ENCODE measurements at places on chromosomes 12 and 14.

DNA sequence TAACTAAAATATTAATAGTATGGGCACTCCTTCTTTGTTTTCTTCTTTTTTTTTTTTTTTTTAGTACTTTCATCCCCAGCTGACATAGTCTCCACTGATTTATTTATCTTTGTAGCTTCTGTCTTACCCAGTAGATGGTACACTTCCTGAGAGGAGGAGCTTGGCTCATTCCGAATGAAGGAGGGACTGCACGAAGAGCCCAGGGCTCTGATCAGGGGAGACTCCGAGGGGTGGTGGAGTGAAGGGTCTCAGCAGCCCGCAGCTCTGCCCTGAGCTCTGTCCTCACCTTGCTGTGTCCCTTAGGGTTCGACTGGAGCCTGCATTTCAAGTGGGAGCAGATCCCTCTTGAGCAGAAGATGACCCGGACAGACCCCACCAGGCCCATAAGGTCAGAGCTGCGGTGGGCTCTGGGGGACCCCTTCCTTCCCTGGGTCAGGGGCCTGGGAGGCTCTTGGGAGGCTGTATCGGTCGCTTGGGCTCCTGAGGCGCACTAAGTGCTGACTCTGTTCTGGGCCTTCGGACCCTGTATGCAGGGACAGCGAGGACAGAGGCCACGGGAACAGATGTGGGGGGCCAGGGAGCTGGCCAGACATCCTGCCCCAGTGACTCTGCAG, 65.2 kb downstream of the ERH start:
- DNase-seq = no peak

GRCh38 chr14:95910628-95911027, 34.0 kb downstream of the TUNAR start:
- no peak for DNase-seq

- DNase-seq = peak; percentile 43
These were observed 39.6 kb downstream of the DNAH10 start for GRCh38 chr12:123801573-123802178.

GRCh38 chr12:132523576-132524331, 33.8 kb downstream of the FBRSL1 start:
- DNase-seq = peak; percentile 71

DNA sequence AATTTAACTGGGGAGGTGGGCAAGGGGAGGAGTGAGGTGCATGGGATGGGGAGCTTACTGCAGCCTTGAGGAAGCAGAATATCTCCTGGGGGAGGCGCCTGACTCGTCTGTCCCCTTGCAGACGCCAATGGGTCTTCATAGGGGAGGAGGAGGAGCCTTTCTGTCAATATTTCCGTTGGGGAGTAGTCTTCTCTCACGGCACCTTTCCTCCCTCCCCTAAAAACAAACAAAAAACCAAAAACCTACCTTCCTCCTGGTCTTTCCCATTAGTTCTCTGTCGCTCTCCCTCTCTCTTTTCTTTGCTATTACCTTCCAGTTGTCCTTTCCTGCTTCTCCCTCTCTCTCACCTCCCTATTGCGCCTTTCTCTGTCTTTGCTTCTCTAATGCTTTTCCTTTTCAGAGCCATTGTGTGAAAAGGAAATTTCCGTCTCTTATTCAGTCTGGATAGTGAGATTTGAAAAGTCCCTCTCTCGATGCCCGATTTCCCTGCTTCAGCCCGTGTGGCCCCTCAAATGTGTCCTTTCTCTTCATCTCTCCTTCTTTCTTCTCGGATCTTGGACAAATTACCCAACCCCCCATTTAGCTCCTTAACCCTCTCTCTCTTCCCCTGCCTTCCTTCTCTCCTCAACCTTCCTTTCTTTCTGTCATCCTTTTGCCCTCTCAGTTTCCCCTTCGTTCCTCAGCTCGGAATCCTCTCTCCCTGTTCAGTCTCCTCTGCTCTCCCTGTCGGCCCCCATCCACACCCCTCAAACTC, 5.9 kb downstream of the GPR84 start:
- peak; percentile 82 for DNase-seq

- DNase-seq = no peak
These were observed 18.4 kb upstream of the MAP3K9 start for GRCh38 chr14:70827752-70828151.

DNA sequence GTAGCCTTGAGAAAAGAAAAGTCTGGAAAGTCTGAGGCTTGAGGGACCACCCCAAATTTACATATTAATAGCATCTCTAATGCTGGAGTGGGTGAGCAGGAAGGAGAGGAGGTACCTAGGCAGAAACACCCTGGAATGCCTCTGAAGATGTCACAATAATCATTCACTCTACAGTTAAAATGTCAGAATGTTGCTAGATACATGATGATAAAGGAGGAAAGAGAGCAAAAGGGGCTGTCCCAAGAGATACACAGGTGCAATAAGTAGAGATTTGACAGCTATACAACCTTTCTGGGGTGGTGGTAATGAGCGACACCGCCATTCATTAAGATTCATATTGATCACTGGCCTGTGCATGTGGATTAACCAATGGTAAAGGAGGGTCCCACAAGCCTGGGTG, 540.5 kb upstream of the FBXO33 start:
- DNase-seq = no peak

- no peak for DNase-seq
These were observed 24.1 kb downstream of the DMAC2L start for GRCh38 chr14:50335989-50336824.

DNA sequence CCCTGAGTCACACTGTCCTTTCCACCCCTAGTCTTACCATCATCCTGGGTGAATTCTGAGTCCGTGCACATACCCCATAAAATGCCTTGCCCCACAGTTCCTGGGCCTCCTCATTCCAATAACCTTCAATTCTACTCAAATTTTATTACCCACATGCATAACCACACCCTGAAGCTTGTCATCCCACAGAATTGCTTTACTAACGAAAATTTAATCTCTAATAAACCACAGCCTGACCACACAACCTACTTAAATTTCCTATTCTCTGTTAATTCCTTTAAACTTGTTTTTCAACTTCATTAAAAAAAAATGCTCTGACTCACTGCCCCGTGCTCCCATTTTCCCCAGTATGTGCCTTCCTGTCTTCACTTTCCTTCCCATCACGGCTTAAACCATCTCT, 205.9 kb downstream of the PHLDA1 start:
- no peak for DNase-seq

- peak; percentile 69 for DNase-seq
These were observed 24.5 kb upstream of the FBXO21 start for GRCh38 chr12:117214797-117215196.

DNA sequence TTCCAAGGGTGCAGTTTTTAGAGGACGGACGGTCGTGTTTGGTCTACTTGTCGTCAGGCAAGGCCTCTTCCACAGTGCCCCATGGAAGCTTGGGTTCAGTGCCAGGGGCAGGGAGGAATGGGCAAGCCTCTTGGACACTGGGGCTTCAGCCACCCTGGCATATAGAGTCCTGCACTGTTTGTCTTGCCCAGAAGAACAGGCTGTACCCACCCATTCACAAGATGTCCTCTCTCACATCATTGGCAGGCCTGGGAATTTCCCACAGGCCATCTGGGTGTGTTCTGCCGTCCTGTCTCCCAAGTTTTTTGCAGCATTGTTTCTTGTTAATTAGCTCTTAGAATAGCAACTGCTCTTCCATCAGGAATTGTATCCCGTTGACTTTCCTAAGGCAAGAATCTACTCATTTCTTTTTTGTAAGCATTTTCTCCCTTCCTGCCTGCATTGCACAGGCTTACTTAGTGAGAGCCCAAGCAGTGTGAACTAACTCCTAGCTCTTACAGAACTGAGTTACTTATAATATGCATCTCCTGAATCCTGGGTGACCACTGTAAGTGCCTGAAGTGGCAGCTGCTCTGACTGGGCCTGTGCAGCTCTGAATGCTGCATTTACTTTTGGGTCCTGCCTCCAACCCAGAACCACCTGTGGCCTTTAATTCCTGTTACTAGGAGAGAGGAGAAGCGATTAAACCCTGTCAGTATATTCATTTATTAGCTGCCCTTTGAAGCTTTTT, 149.4 kb upstream of the HIF1A start:
- DNase-seq = no peak

DNA sequence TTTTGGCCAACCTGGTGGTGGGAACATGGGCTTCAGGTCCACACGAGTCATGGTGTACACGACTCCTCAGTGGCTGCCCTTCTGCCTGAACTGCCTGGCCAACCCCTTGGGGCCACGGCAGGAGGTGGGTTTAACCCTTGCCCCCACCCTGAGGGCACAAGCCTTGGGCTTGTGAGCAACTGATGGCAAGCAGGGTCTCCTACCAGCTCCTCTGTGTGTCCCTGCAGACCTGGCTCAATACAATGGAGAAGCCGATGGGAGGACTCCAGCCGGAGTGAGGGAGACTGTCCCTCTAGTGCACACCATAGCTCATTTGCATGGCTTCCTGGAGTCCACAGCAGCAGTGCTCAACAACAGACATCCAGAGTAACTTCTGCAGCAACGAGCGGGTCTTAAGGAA, 28.0 kb downstream of the JAG2 start:
- no peak for DNase-seq

GRCh38 chr12:24617471-24617870, 331.4 kb downstream of the BCAT1 start:
- DNase-seq = no peak

- no peak for DNase-seq
These were observed 4.5 kb downstream of the ITPR2 start for GRCh38 chr12:26828280-26829073.

DNA sequence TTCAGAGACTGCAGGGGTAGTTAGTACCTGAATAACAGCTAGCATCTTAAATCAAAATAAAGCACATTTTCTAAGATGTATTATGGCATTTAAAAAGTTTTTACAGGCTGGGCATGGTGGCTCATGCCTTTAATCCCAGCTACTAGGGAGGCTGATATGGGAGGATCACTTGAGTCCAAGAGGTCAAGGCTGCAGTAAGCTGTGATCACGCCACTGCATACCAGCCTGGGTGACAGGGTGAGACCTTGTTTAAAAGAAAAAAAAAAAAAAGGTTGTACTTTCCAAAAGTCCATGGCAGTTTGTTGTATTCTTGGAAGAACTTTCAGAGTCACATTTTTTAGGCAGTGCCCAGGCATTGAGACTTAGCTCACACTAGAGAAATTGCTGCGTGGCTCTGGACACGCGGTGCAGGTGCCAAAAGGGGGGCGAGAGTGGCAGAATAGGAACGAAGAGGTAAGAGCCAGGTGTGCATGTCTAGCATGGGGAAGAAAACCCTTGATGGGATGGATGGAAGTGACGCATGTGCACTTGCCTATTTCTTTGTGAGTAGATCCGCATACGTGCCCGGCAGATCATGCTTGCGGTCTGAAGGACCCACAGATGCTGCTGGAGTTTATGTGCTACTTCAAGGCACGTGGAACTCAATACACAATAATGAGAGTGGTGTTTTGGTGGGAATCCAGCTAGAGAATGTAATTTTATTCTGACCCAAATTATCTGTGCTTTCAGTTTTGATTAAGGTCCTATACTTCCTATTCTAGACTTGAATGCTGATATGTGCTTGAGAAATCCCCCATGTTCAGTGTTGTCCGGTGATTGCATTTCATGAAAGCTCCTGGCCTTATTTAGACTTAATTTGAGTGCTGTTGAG, 11.9 kb downstream of the ANKRD13A start:
- peak; percentile 84 for DNase-seq

- peak; percentile 37 for DNase-seq
These were observed 34.6 kb downstream of the FMNL3 start for GRCh38 chr12:49672301-49673217.

GRCh38 chr12:89165703-89166102, 186.6 kb downstream of the DUSP6 start:
- DNase-seq = no peak
